Posterior vena cava (tissue), 2 donors: ENCODE measurements at places on chromosomes 16 and 17. TPM values are rescaled to one million over a fixed set of nuclear protein-coding genes. Genes with fewer than 3 reads are reported as not detected.

DNA sequence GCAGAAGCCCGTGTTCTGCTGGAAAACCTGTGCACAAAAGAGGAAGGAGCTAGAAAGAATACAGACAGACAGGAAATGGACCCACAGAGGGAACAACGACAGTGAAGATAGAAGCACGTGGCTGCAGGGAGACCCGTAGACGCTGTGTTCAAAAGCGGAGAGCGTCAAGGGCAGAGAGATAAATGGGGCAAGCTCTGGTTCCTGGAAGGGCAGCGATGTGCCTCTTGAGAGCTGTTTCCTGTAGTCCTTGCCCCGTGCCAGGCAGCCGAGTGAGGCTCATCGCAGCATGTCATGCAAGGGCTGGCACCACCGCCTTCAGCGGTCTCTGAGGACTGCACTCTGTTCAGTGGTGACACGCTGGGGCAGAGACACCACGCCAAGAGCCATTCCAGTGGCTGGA is 43.6 kb upstream of the CACNG5 start:
- no peak for DNase-seq

GRCh38 chr17:41444186-41444585 is 3.4 kb upstream of the KRT38 start:
- no peak for DNase-seq

The TLCD1 gene
- total RNA-seq = 3.1 TPM

DNA sequence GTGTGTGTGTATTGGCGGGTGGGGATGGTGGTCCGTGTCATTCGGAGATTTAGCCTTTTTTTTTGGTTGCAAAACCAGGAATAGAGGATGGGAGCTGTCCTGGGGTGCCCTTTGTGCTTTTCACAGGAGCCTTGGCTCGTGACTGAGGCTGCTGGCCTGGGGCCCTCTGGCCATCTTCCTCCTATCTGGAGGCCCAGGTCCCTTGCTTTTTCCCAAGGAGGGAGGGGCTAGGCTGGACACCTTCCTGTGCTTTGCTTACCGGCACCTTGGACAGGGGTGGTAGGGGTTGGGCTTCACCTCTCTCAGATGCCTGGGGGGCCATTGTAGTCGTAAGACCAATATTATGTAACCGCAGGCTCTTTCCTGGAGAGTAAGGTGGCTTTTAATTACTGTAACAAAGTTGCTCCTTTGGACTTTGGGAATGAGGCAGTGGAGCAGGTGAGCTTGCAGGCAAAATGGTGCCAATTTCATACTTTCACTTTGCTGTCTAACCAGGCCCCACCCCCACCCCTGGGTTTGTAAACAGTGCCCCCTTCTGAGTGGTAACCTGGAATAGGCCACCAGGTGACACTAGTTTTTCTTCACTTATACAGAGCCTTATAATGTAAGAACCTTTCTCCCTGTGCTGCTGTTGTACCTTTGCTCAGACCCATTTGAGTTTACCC is 1.2 kb downstream of the DYNLL2 start:
- no peak for DNase-seq

- no peak for DNase-seq
Observed at GRCh38 chr17:70242781-70243437, 73.6 kb downstream of the KCNJ2 start.

- no peak for DNase-seq
Observed at GRCh38 chr16:22694887-22695382, 119.0 kb upstream of the HS3ST2 start.
